SW 1271 (cell line): ENCODE measurements at places on chromosomes 6 and 20.

- no peak for DNase-seq
Observed at GRCh38 chr6:8277769-8278168, 157.6 kb downstream of the SLC35B3 start.

DNA sequence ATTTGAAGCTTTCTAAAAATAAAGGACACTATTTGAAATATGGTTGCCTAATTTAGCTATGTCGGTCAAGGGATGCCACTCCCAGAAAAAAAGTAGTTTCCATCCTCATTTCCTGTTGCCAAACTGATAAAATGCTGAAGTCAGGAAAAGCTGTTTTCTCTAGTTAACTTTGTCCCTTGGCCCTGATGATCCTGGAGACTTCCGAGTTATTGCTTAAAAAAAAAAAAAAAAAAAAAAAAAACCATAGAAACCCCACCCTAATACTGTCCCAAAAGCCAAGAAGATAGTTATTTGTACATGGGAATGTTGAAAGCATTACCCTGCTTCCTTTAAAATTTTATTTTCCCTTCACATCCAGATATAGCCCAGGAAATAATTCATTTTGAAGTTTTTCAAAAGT is 236.7 kb downstream of the SOD2 start:
- DNase-seq = no peak

DNA sequence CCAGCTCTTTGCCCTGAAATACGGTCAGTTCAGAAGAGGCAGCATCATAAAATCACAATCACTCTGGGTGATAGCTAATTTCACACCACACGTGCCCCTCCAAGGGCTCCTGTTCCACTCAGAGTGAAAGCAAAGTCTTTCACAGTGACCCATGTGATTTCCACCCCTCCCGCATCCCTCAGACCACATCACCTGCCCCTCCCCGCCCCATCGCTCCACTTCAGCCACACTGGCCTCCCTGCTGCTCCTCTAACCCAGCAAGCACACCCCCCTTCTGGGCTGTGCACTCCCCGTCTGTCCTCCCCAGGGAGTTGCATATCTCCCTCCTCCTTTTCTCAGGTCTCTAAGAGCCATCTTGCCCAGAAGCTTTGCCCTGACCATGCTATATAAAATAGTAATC is 74.5 kb downstream of the PSMG4 start:
- DNase-seq = no peak

DNA sequence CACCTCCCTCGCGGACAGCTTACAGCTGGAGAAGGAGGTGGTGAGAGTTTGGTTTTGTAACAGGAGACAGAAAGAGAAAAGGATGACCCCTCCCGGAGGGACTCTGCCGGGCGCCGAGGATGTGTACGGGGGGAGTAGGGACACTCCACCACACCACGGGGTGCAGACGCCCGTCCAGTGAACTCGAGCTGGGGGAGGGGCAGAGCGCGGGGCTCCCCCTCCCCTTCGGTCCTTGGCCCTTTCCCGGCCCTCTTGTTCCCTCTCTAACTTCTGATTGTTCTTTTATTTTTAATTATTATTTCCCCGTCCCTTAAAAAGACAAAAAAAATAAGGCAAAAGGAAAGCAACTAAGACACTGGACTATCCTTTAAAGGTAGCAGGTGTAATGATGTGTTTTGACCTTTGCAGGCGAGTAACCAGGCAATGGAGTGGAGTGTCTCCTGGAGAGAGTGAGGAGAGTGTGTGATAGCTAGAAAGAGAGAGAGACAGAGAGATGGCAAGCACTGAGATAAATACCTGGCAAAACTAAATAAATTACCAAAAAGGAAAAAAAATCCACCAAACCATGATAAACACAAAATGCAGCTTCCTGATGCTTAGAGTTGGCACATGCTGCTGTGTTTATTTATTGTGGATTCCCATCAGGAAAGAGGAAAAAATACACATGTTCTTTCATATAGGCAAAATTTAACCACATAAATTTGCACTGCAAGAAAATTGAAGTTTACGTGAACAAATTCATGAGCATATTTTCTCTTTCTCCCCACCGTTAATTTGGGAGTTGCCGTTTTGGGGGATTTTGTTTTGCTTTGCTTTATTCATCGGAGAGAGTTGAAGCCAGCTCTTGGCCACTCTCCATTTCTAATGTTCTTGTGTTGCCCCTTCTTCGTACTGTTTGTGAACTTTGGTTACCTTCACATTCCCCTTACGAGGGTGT is 1.9 kb downstream of the POU3F2 start:
- DNase-seq = no peak

DNA sequence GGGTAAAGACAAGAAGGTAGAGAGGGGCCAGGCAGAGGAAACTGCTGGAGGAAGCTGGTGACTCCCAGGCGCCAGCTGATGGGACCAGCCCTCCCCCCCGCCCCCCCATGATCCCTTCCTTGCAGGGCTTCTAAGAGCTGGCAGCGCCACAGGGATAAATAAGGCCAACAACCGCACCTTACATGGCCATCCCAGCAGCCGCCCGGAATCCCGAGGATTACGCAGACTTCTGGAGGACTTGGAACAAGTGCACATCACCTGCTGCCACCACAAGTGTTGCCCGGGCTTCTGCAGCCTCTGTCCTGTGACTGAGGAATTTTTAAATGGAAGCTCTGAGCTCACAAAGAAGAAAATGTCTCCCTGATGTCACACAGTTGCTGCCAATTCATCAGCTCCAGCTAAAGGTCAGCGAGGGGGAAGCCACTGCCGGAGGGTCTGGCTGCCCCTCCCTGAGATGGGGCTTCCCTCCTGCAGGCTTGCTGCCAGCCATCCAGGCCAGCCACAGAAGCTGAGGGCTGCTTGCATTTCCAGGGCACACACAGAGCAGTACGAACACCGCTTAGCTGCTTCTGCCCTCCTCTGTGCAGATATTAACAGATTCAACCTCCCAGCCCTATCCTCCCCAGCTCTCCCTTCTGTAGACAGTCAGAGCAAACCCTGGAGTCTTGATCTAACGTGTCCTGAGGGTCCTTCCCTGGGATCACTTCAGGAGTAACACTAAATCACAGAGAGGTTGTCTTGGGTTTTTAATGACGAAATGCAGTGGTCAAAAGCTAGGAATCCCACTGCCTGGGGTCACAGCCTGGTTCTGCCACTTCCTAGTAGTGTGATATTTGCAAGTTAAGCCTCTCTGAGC is 38.6 kb upstream of the PIM1 start:
- no peak for DNase-seq

DNA sequence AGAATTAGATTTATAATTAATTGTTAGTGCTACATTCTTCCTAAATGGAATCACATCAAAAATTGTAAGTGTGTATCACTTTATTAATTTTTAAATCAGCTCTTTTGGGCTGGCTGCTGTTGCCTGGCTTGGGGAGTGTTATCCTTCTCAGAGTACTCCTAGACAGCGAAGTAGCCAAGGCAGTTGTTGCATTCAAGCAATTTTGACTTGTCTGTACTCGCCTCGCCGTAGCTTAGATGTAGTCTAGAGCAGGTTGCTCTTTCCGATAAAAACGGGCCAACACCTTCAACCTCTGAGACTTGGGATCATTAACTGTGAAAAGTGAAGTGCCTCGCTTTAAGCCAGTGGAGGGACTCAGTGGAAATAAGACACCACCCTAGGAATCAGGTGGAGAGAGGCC is 151.3 kb downstream of the FARS2 start:
- DNase-seq = no peak

DNA sequence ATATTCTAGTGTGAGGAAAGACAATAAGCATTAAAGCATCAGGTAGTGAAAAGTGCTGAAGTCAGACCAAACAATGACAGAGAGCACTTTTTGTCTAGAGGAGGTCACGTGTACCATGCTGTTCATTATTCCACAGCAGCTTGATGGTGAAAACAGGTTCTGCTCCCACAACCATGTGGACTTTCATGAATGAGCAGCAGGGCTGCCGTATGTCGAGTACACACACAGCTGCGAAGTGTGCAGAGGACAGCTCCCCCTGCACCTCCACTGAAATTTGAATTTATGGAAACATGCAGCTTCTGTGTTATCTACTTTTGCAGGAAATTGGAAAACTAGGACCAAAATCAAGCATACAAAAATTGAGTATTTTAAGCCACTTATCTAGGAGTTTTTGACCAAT is 85.3 kb downstream of the MAP7 start:
- DNase-seq = no peak

- no peak for DNase-seq
Observed at GRCh38 chr6:111228094-111228493, 140.8 kb downstream of the SLC16A10 start.

- peak; percentile 63 for DNase-seq
Observed at GRCh38 chr20:57514273-57514751, 10.6 kb downstream of the CTCFL start.

DNA sequence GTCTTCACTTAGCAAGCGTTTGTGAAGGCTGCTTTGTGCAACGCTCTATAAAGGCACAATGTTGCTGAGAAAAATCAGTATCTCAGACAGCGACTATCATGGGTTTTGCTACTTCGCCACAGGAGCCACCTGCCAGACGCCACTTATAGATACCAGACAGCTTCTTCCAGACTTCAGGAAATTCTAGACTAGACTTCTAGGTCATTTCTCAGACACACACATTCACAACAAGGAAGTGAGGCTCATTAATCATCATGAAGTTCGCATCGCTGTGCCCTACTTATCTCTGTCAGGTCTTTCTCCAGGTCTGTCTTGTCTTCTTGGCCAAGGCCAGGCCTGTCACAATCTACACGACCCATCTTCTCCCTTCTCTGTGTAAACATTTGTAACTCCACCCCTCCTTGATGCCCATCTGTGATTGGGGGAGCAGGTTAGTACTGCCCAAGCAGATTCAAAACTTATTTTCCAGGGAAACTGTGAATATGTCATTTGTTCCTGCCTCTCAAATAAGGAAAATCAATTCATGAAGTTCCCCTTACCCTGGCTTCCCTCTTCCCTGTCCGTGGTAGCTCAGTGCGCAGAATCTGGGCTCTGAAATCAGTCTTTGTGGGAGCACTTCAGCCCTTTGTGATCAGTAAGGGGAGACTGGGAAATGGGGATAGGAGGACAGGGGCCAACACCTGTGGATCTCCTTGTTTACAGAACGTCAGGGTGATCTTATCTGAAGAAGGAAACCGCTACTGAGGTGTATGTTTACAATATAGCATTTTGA is 115.5 kb downstream of the TNFAIP3 start:
- no peak for DNase-seq

DNA sequence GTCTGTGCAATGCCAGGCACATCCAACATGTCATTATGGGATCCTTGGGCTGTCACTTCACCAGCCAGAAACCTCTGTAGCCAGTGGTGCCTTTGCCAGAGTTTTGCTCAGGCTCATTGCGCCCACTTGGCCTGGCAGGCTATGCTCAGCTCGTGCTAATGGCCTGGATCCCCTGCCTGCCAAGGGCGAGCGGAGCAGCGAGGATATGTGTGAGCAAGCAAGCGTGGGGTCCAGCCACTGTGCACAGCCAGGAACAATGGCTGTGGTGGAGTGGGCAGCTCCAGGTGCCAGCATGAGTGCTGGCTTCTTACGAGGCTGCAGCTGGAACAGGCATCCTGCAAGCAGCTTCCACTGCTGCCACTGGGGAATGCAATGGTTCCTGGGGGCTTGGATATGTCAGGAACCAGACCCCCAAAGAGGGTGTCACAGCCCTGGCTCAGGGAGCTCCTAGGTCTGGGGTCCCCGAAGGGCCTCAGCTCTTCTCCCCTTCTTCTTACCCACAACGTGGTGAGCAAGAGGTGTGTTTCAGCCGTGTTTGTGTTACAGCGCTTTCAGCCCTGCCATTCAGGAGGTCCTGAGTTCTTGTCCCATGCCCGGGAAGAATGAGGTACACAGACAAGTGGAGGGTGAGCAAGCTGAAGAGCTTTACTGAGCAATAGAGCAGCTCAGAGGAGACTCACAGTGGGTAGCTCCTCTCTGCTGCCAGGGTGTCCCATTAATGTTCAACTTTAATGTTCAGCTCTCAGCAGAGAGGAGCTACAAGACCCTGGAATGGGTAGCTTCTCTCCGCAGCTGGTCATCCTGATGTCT is 22.3 kb upstream of the TOP1 start:
- DNase-seq = no peak

GRCh38 chr20:37231947-37232630 is 29.5 kb downstream of the GHRH start:
- no peak for DNase-seq

DNA sequence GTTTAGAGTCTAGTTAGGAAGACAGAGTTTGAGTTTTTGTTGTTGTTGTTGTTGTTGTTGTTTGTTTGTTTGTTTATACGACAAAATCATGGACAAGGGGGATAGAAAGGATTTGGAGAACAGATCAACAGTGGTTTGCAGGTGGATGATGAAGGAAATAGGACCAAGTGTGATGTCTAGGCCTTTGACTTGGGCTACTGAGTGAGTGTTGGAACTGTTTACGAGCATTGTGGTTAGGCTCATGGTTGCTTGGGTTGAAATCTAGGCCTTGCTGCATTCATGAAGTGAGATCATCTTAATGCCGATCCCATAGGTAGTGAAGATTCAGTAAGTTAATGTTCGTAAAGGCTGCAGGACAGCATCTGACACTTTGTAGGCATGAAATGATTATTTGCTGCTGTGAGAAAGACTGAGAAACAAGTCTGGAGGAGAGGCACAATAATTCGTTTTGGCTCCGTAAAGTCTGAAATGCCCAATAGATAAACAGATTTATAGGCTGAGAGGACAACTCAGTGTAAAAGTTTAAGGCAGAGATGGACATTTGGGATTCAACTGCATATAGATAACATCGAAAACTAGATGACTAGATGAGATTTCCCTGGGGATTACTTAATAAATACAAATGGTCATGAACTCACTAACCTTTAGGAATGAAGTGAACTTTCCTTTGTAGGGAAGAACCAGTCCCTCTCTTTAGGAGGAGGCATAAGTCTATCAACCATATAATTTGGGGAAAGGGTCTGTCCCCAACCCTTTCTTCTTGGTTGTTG is 70.0 kb downstream of the HDDC2 start:
- no peak for DNase-seq

- no peak for DNase-seq
Observed at GRCh38 chr6:25171301-25171700, 107.9 kb upstream of the CARMIL1 start.

GRCh38 chr6:139756381-139756780 is 381.9 kb upstream of the CITED2 start:
- DNase-seq = no peak

DNA sequence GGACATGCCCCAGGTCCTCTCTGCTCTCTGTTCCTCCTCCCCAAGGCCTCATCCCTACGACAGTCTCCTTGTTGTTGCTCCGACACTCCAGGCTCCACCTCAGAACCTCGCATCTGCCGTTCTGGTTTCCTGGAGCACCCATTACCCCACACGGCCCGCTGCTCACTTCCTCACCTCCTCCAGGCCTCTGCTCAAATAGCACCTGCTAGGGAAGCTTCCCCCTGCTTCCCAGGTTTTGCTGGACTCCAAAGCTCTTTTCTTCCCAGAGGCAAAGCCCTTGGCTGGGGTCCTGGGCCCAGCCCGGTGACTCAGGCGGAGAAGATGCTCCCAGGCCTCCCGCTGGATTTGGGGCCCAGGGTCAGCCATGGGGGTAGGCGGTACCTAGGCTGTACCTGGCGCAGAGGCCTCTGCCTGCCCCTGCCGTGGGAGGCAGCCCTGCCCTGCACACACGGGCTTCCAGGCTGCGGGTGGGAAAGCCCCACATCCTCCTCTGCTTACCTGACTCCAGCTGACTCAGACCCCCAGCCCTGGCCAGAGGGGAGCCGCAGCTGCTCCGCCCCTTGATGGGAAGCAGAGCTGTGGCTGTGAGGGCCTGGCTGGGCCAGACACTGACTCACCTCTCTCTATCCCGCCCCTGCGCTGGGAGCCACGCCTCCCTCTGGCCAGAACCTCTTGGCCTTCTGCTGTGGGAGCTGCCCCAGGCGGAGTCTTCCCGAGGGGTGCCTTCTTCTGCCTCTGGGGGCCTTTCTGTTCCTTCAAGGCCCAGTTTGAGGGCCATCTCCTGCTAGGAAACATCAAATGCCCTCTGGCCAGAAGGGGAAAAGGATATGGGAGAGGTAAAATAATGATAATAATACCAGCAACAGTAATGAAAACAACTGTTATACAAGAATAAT is 130.5 kb downstream of the CEBPB start:
- peak; percentile 49 for DNase-seq
